ELR (cell line): ENCODE measurements at places on chromosomes 7 and 10.

DNA sequence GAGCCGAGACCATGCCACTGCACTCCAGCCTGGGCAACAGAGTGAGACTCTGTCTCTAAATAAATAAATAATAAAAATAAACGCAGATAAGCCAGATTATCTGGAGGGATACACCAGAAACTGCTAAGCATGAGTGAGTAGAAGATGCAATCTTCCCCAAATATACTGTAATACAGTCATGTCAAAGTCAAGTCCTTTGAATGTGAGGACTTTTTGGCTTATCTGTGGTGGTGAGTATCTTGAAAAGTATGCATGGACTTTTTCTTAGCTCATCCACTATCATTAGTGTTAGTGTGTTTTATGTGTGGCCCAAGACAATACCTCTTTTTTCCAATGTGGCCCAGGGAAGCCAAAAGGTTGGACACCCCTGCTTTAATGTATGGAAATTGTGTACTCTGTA, 44.7 kb upstream of the PITRM1 start:
- DNase-seq, result peak; percentile 76

- DNase-seq, result no peak
Observed at GRCh38 chr7:30222515-30223215, 61.7 kb upstream of the ZNRF2 start.

- DNase-seq, result no peak
Observed at GRCh38 chr7:108138911-108139310, 8.8 kb upstream of the LAMB4 start.

GRCh38 chr10:71761105-71761511, 12.2 kb downstream of the VSIR start:
- peak; percentile 60 for DNase-seq

- no peak for DNase-seq
Observed at GRCh38 chr10:97926055-97926454, 76.4 kb downstream of the GOLGA7B start.

- no peak for DNase-seq
Observed at GRCh38 chr10:96341219-96342182, 17.3 kb downstream of the OPALIN start.

DNA sequence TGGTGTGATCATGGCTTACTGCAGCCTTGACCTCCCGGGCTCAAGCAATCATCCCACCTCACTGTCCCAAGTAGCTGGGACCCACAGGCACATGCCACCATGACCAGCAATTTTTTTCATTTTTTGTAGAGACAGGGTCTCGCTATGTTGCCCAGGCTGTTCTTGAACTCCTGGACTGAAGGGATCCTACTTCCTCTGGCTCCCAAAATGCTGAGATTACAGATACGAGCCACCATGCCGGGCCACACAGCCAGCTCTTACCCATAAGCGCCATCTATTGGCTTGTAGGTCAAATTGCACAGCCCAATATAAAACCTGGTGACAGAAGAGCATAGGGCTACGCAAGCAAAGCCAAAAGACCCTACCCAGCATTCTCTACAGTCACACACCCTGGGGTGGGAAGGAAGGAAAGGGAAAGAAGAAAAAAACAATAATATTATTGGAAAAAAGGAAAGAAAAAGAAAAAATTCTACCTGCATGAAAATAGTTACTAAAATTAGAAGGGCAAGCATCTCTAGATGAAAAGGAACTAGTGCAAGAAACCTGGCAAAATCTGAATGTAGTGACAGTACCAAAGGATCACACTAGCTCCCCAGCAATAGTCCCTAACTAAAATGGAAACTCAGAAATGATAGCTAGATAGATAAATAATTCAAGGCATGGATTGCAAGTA, 29.4 kb upstream of the AMPH start:
- peak; percentile 50 for DNase-seq
